ENCODE measurements at places on chromosomes 3 and 15.

- no peak for DNase-seq
Observed at GRCh38 chr3:140143367-140144069, 208.5 kb downstream of the CLSTN2 start.

GRCh38 chr3:180871901-180872300, 40.6 kb upstream of the FXR1 start:
- DNase-seq = peak; percentile 67

GRCh38 chr15:40329804-40330203, 6.3 kb downstream of the INAFM2 start:
- no peak for DNase-seq

DNA sequence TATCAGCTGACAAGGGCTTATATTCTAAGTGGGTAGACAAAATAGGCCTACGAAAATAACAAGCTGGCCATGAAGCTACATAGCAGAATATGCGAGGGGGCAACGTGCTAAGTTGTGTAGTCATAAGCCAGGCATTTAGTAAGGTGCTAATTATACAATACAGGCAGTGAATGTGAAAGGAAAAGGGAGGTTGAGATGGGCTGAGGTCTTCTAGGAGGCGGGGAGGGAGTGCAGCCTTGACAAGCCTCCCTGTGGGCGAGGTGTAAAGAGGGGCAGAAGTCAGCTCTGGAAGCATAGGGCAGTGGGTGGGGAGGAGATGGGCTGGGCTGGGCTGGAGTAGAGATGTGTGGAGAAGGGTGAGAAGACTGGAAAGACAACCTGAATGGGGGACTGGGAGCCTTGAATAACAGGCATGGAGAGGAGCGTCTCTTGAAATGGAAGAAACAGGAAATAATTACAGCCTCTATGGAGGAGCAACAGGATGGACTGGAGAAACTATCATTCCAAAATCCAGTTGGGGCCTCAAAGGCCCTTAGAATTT, 1.2 kb downstream of the TIGIT start:
- no peak for DNase-seq

DNA sequence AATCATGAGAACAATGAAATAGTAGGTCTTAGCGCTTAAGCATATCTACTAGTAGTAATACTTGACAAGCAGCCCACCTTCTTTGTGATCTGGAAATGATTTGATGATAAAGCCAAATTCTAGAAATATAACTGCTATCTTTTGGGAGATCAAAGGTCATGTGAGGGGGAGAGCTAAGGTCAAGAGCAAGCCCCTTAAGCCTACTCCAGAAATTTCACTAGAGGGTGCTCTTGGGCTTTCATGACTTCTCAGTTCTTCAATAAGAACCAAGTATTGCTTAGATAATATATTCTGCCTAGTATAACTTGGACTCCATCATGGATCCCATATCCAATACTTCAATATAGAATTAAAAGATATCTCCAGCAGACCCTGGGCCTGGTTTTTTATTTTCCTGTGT, 319.6 kb downstream of the ZBTB20 start:
- DNase-seq = peak; percentile 50

GRCh38 chr3:159441279-159441678, 547.4 kb upstream of the IL12A start:
- DNase-seq = peak; percentile 18

All from lung (tissue), 17 donors.